ENCODE measurements at places on chromosomes 12 and 14.

DNA sequence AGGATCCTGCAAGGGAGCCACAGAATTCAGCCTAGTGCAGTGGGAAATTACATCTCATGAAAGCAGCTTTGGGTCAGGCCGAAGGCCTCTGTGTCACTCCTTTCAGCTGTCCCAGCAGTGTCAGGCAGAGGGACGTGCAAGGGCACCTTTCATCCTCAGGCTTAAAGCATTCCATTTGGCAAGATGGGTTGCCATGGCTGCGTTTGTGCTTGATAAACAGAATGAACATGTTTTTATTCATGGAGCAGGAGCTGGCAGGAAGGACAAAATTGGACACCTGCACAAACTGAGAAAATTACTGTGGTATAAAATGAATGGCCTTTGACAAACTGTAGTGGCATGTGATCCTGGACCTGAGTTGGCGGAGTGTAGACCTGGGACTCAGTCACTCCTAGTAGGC is 29.4 kb downstream of the ACAD10 start:
- DNase-seq = no peak

DNA sequence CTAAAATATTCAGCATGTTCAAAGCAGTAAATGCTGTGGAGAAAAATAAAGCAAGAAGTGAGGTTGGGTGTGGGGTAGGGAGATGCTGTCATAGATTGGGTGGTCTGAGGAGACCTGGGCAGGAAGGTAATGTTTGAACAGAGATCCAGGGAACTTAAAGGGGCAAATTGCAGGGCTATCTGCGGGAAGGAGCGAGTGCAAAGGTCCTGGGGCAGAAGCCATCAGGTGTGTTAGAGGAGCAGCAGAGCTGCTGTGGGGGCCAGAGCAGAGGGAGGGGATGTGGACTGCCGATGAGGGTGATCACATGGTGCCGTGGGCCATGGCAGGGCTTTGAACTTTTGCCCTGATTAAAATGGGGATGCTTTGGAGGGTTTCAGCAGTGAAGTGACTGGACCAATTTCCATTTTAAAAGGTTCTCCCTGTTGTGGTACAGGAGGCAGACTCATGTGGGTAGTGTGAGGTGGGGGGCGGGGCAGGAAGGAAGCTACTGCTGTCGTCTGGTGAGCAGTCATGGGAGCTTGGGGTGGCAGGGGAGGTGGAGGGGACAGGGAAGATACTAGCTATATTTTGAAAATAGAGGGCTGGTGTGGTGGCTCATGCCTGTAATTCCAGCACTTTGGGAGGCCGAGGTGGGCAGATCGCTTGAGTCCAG is 145.0 kb downstream of the AACS start:
- no peak for DNase-seq

DNA sequence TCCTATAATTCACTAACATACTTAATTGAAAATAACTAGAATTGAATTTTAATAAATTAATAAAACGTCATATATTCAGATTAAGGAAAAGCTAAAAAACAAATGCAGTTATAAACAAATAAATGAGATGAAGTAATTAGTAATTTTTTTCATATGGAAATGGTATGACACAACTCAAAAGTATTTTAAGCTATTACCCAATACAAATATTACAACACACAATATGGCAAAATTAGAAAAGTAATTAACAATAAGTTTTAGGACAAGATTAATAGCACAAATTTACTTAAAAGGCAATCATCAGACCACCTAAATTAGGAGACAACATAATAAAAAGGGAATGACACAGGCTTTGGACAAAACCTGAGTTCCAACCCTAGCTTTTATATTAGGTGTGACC is 81.7 kb downstream of the EEA1 start:
- no peak for DNase-seq

GRCh38 chr12:25069224-25069623 is 120.3 kb upstream of the BCAT1 start:
- no peak for DNase-seq

- no peak for DNase-seq
These were observed 202.6 kb downstream of the FOXN3 start for GRCh38 chr14:89214221-89214965.

- DNase-seq = no peak
These were observed 550 bp downstream of the GNG2 start for GRCh38 chr14:51860825-51861499.

- no peak for DNase-seq
These were observed 67.8 kb upstream of the PYGL start for GRCh38 chr14:51012055-51012454.

DNA sequence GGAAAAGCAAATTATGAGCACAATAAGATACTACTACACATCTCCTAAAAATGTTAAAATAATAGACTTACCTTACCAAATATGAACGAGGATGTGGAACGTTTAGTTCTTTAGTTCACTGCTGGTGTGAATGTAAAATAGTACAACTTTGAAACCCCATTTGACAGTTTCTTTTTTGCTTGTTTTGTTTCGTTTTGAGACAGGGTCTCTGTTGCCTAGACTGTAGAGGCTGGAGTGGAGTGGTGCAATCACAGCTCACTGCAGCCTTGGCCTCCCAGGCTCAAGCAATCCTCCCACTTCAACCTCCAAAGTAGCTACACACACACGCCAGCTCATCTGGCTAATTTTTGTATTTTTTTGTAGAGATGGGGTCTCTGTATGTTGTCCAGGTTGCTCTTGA is 136.4 kb upstream of the FAR2 start:
- no peak for DNase-seq

DNA sequence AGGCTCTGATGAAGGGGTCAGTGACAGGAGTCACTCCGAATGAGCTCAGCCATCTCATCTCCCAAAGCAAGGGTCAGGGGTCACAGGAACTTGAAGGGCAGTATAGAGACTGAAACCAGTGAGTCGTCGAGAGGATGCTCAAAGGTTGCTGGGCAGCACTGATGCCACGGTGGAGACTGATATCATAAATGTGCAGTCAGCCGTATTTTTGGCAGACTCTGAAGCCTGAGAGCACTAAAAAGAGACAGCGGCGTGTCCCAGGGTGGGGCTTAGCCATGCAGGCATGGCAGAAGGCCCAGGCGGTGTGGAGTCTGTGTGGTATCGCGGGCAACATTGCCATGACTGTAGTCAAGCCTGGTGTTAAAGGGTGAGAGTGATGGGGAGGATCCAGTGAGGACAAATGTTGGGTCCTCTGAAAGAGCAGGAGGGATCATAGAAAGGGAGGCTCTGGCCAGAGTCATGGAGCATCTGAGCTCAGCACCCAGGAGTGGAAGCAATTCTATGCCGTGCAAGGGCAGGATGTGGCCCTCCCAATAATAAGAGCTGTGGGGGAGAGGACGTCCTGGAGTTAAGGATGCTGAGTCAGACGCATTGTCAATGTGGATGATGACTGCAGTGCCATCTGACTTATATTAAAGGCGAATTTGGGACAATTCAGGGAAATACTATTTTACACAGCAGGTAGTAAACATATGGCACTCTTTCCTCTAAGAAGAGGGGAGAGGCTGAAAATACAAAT is 241.2 kb upstream of the FKBP4 start:
- DNase-seq = no peak

DNA sequence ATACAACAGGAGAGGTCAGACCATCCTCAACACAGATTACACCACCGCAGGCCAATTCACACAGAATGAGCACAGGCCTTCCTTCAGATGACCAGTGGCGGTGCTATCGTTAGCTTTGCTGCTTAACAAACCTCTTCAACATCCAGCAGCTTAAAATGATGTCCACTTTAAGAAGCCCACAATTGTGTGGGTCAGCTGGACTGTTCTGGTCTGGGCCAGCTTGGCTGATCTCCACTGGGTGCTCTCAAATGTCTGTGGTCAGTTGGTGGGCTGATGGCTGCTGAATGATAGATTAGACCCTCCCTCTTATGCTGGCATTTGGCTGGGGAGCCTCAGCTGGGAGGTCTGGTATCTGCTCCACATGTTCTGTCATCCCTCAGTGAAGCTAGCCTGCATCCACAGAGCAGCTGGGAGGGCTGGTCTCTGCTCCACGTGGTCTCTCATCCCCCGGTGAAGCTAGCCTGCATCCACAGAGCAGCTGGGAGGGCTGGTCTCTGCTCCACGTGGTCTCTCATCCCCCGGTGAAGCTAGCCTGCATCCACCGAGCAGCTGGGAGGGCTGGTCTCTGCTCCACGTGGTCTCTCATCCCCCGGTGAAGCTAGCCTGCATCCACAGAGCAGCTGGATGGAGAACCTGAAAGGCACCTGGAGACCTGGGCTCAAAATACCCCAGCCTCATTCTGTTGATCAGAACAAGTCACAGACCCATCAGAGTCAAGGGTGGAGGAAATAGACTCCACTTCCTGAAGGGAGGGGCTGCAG is 203.6 kb upstream of the DIO3 start:
- no peak for DNase-seq
